ENCODE measurements at places on chromosomes 6 and 20.
A peak's percentile ranks its signal among the peaks of the same experiment; 100 is the strongest.

DNA sequence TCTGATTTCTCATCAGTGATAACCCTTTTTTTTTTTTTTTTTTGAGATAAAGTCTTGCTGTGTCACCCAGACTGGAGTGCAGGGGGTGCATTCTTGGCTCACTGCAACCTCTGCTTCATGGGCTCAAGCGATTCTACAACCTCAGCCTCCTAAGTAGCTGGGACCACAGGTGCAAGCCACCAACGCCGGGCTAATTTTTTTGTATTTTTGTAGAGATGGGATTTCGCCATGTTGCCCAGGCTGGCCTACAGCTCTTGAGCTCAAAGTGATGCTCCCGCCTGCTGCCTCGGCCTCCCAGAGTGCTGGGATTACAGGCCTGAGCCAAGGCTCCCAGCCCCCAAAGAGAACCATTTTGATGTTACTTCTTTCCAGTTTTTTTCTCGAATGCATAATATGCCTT, 2.2 kb downstream of the FABP7 start:
- DNase-seq, result no peak

- DNase-seq, result no peak
Measured at GRCh38 chr6:63567966-63568365, 4.3 kb upstream of the LOC128125822 start.

GRCh38 chr6:167676666-167677421, 149.9 kb upstream of the AFDN start:
- no peak for DNase-seq

DNA sequence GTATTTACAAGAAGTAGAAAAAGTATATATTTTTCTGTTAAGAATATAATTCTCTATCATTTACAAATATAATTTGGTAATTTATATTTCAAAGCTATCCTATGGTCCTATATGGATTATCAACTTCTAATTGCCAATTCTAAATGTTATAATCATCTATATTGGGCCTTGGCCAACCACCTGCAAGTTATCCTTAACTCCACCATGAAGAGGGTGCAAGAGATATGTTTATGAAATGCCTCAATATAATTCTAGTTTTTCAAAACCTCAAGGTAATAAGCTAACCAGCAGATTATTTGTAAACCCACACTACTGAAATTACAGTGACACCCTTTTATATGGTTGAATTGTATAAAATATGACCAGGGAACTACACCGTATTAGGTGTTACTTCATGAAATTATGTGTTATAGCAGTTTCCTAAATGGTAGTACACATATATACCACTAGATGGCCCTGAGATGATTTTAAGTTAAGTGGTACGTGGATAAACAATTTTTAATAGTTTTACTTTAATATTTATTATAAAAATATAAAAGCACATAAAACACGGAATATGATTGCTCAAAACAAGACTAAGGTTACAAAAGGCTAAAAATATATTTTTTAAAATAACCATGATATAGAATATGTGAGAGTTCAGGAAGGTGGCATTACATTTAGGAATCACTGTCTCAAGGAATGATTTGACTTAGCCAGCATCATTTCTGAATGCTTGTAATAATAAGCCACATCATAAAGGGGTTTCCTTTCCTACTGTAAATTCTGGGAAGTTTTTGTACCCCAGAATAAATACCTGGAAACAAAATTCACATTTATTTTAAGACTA, 9.8 kb upstream of the PNISR start:
- peak; percentile 23 for DNase-seq

DNA sequence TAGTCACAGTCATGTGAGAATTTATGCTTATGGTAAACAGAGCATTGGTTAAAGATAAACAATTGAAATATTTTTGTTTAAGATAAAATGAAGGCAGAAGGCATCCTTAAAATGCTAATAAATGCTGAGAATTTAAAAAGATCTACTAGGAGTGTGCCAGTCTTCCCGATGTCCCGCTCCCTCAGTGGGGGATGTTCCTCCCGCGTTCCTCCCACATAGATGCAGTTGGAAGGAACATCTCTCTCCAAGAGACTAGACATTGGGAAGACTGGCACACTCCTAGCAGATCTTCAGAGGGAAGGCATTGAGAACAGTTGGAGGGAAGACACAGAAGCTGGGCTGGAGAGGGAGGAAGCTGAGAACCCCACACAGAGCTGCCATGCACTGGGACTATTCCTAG, 203.3 kb downstream of the EDN1 start:
- no peak for DNase-seq

- DNase-seq, result peak; percentile 68
Measured at GRCh38 chr6:90080876-90081481, 186.7 kb downstream of the GJA10 start.

DNA sequence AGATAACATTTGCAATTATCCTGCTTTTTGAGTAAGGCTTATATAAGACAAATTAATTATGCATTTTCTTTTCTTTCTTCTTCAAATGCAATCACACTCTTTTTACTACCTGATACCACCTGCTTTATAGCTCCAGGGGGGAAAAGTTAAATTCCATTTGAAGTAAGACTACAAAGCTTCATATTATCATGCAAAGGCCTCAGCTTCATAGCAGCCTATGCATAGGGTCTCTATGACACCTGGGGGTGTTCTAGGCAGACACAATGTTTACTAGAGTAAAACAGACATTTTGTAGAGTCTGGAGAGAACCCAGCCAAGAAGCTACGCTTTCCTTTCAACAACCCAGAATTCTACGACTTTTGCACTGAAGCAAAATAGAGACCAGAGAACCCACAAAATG, 148.0 kb downstream of the MCHR2 start:
- DNase-seq, result no peak

- DNase-seq, result no peak
Measured at GRCh38 chr20:58810879-58811250, 39.8 kb downstream of the GNAS-AS1 start.

DNA sequence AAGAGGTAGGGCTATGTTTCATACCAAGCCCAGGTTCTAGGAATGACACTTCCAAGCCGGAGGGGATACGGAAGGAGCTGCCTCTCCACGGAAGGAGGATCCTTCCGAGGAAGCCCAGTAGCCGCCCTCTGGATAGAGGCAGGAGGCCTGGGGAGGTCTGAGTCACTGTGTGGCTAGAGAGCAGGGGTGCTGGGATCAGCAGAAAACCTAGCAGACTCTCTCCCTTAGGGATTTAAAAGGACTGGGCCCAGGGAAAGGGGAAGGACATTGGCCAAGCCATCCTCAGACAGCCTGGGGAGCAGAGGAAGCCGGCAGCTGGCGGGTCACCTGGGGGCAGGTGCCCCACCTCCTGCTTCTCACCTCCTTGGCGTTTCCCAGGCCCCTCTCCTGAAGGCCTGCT, 36.6 kb upstream of the NFATC2 start:
- no peak for DNase-seq

DNA sequence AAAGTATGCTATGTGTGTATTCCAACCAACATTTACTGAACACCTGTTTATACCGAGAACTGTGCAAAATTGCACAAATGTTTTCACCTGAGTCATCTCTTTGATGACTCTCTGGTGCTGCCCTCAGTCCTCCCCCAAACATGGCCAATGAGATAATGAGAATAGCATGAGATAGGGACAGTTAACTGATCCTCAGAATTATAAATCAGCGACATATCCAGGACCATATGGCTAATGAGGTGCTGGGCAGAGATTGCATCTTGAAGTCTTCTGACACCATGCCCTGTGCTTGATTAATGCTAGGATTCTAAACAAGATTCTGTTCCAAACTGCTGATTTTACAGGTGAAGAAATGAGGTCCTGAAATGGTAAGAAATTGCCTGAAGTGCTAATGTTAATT, 13.0 kb downstream of the CLVS2 start:
- DNase-seq, result no peak

- DNase-seq, result no peak
Measured at GRCh38 chr6:14135893-14136539, 18.4 kb downstream of the CD83 start.

DNA sequence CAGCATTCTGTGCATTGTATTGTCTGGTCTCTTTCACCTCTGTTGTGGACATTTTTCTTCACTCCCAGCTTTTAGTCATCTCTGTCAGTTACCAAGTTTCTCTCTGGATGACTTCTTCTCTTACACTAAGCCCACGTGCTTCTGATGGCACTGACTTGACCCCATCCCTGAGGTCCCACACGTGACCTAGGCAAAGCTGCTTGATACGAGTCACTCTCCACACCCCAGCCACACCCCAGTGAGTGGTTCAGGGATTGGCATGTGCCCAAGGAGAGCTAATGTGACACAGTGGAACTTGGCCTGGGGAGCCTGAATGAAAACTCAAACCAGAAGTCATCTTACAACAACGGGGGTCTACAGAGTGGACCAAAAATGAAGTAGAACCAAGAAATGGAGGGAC, 32.2 kb downstream of the HTR1E start:
- no peak for DNase-seq

GRCh38 chr6:4925580-4925979, 78.3 kb downstream of the RPP40 start:
- DNase-seq, result no peak

DNA sequence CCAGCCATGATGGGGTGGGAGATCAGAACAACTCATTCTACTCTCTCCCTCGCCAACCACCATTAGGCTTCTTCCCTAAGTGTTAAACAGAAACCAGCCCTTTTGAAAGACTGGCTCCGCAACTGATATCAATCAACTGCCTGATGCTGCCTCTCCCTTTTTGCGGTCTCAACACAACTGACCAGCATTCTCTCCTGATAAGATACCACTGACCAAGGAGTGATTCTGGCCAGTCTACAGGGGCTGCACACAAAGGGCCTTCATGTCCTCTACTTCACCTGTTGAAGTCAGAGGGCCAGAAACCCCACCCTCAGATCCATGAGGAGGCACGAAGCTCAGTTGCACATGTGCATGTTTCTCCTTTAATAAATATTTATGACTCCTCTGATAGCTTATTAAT, 145.1 kb downstream of the CD24 start:
- DNase-seq, result no peak

- DNase-seq, result no peak
Measured at GRCh38 chr6:101444717-101445116, 51.2 kb downstream of the GRIK2 start.

DNA sequence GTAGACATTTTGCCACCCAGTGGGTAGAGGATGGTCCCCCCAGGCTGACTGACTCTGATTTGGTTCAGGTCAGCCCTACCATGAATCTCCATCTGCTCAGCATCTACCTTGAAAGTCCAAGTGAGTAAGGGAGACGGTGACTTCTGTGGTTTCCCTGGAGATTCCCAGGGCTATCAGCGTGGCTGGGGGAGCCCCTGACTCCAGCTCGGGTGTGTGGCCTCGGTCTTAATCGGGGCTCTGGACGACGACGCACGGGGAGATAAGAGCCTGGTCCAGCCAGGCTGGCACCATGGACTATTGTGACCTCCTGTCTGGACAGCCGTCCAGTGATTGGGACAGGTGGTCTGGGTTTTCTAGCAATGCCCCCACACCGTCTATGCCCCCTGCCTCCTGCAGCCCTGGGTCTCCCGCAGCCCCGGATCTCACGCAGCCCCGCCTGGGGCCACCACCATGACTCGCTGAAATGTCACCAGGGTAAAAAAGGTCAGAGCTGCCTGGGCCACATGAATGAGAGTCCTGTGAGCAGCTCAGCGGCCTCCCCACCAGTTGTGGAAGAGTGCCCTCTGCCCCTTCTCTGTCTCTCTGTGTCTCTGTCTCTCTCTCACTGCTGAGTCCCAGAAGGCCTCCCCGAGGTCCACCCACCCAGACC, 47.1 kb upstream of the GATA5 start:
- no peak for DNase-seq

DNA sequence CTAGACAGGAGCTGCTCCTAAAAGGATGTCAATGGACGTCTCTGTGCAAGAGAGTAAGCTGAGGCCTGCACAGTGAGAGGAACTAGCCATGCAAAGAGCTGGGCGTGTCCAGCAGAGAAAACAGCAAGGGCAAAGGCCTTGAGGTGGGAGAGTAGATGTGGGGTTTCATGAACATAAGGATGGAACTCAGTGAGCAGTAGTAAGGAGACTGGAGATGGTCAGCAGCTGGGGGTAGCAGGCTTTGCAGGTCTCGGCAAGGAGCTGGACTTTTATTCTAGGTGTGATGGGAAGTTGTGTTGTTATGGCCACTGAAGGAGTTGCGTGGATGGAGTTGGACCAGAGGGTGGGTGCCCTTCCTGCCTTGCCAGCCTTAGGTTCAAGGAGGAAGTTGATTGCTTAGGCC, 90.7 kb upstream of the SIRPA start:
- DNase-seq, result no peak

DNA sequence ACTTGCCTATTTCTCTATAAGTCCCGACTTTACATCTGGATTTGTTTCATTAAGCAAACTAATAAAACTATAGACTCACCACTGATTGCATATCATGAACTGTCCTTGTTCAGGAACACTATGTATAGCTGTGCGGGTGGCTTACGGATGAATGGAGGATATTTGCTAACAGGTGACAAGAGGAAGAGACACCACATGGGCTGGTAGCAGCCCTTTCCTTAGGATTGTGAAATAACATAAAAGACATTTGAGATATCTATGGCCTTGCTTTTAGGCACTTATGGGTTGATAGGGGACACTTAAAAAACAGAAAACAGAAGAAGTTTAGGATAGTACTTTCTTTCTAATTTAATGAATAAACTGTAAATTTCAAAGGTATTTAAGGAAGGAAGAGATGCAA, 5.0 kb upstream of the CAP2 start:
- no peak for DNase-seq
